ENCODE measurements at places on chromosomes 3 and 15.

DNA sequence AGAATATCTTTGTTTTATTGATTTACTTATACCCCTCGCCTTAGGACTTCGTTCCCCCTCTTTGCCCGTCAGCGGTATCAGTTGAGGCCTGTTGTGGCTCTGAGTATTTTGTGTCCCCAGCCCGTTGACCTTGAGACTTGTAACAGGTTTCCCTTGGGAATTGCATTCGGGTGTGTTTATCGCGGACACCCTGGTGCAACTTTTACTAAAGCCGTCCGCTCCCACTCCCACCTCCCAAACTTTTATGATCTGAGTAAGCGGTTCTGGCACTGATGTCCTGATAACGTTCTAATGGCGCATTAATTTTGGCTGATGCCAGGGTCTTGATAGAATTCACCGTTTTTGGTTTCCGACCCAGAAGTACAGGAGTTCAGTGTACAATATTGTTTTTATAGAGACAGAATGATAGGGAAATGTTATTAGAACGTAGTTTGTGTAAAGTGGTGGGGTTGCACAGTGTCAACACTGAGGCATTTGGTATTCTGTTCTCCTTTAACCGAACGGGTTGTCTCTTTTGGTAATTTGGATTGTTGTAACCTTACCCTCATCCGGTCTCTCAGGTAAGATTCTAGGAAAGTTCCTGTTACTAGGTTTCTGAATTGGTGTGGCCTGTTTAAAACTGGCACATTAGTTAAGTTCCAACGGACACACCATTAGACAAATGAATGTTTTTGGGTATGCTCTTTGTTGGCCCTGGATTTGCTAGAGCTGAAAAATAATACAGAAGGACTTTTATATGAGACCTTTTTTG is 47.8 kb downstream of the OIP5 start:
- no peak for DNase-seq

DNA sequence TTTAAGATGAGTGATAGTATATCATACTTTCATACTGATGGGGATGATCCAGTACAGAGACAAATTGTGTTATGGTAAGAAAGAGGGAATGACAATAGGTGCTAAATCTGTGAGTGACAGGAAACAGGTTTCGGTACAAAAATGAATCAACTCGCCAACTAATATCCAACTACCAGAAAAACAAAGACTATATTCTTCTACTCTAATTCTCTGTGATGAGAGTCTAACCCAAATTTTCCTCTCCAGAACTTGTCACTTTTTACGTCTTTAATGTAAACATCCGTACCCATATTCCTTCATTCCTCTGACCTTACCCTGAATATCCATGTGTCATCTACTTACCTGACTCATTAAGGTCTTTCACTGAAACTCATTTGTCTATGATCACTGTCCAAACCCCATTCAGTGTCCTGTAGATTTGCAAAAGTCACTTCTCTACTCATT is 39.6 kb downstream of the SCAPER start:
- no peak for DNase-seq

DNA sequence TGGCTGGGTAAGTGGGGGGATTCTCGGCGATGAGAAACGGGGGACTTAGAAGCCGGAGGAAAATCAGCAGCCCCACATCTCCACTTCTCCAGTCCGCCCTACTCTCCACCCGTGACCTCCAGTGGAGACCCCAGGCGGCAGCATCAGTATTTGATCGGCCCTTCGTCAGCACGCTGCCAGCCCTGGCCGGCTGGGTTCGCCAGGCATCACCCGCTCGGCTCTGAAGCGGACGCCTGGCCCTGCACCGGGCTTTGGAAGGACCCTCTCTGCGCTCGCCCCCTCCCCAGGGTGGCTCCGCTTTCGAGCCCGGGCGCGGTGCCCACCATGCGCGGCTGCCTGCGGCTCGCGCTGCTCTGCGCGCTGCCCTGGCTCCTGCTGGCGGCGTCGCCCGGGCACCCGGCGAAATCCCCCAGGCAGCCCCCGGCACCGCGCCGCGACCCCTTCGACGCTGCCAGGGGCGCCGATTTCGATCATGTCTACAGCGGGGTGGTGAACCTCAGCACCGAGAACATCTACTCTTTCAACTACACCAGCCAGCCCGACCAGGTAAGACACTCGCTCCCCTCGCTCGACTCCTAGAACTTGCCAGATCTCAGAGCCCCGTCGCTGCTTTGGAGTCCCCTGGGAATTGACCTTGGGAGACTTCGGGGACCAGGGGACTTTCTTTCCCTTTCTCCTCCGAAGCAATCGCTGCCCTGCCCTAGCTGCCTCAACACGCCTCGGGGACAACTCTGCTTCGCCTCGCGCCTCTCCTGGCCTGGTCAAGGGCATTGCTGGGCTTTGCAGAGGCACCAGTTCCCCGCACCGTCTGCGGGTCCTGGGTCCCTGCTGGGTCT is 561 bp downstream of the SIDT1 start:
- peak; percentile 31 for DNase-seq

DNA sequence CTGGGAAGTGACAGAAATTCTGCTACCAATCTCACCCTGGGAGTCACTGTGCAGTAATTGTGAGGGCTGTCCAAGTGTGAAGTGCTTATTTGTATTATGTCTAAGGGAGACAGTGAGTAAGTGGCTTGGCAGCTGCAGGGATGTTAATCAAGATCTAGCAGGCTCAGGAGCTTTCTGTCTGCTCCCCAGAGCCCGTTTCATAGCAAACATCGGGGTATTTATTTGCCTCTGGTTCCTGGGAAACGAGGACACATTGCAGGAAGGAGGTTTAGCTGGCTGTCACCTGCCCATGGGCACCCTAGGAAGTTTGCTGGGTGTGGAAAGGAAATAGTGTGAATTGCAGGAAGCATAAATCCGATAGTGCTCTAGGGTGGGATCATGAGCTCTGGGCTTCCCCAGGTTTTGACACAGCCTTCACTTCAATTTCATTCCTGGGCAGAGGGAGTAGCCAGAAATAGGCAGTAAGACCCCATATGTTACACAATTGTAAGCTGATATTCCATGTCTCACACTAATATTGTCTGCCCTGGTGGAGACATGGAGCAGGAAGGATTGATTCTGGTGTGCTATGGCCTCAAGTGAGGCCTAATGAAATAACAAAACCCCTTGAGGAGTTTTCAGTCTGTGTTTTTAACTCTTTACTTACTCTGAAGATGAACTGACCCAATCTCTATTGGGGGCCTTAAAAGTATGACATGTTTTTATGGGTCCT is 74.1 kb upstream of the MITF start:
- no peak for DNase-seq

GRCh38 chr15:81160312-81161159 is 26.5 kb downstream of the CFAP161 start:
- DNase-seq = no peak

DNA sequence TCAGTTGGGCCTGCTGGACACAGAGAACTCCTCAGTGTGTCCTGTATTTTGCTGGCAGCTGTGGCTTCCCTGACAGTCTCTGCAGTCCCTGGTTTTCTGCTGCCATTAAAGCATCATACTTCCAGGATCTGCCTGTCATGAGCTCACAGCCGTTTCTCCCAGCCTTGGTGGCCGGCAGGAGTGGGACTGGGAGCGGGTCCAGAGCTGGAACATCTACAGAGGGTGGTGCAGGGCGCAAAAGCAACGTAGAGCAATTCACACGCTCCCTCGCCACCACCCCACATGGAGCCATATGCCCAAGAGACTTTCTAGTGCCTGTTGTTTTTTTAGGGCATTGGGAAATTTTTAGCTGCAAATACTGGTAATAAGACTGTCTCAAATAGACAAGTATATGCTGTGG is 33.6 kb downstream of the ABTB1 start:
- DNase-seq = no peak

DNA sequence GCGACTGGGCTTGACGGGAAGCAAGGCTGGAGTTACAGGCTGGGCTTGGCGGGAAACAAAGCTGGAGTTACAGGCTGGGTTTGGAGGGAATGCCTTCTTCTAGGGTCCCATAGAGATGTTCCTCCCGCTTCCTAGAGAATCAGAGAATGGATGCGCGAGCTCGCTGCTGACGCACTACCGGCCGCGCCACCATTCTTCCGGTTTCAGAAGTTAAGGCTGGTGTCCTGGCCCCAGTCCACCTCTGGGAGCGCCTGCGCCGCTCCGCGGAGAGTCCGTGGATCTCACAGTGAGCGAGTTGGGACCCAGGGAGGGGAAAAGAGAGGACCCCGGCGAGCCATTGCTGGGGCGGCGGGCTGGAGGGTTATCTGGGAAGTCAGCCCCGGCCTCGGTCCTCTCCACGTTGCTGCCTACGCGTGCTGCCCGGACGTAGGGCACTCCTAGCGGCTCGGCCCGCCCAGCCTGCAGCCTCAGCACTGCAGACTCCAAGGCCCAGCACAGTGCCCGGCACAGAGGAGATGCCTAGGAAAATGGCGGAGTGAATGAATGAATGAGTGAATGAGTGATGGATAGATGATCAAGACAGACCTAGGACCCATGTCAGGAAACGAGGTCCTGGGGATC is at the start of gene ZNF502:
TSS of gene ZNF502 (plus strand) at position 206 of the 621 bp plus-strand sequence. CDS start 7,602 bp downstream, outside the sequence.
- peak; percentile 19 for DNase-seq

DNA sequence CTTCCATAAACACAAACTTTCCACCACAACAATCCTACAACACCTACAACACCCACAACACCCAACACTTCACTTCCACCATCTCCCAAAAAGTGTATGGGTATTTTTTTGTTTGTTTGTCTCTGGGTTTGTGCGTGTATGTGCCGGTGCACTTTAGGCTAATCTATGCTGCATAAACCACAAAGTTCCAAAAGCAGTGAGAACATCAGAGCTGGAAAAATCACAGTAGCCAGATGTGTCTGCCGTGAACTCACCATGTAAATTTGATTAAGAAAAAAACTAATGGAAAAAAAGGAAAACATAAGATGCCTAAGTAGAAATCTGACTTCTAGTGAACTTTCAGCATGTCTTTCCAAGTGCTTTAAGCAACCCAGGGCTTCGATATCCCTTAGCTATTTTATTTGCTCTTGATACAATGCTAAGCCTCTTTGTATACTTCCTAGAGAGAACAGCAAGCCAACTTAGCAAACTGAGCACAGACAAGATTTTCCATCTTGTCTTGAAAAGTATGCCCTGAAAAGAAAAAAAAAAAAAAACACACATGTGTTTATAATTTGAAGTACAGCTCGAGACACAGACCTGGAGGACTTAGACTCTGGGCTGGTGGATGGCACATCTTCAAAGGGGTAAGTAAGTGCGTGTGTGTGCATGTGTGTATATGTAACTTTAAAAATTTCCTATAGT is 91.4 kb downstream of the WWTR1 start:
- DNase-seq = no peak

DNA sequence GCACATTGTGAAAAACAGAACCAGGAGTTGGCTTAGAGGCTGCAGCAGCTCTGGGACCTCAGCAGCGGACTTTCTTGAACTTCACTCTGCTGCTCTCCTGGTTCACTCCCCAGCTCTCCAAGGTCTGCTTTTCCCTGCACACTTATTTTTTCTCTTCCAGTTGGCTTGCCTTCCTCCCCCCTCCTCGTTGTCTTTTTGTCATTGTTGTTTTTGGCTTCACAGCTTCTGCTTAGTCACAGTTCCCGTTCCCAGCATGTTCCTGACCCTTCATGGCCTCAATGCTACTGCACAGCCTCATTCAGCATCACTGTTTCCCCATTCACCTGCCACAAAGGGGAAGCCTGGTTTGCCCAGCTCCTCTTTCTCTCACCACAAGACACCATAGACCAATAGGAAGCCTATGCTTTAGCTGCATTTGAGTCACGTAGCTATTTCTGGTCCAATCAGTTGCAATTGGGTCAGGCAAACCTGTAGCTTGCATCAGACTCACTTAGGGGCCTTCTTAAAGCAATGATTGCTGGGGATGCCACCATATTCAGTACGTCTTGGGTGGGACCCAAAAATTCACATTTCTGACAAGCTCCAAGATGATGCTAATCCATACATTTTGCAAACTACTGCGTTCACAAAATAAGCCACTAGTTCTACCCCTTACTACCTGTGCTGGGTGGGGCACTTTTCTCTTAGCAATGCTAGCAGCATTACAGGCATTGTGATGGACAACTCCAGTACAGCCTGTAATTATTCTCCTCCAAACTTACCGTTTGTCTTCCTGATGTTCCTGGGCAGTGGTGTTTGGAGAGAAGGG is 7.8 kb upstream of the SUMF1 start:
- DNase-seq = no peak

DNA sequence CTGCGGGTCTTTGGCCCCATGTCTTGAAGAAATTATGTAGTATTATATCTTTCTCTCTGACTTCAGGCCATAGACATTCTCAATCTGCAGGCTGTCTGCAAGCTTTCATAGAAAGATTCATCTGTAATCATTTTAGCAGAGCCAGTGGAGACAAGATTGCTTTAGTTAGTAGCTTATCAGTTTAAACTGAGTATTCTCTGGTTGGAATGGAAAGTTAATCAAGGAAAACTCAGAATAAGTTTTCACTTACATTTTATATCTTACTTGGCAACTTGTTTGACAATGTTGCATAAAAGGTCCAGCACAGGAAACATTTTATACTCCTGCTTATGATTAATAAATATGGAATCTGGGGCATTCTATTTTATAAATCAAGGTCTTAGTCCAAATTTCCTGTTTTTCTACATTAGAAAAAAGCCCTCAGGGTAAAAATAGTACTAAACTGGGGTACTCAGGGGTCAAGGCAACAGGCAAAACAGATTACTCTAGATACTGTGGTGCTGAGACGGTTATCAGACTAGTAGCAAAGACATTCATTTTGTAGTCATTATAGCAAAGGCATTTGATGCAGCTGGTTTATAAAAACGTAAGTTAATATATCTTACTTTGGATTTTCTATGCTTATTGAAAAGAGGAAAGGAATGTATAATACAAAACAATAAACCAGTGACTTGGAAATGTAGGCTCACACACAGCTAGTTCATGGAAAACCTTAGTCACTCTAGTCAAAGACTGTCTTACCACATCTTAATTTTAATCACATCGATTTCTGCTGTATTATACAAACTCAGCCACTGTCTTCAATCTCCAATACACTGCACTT is 45.2 kb upstream of the FILIP1L start:
- no peak for DNase-seq

DNA sequence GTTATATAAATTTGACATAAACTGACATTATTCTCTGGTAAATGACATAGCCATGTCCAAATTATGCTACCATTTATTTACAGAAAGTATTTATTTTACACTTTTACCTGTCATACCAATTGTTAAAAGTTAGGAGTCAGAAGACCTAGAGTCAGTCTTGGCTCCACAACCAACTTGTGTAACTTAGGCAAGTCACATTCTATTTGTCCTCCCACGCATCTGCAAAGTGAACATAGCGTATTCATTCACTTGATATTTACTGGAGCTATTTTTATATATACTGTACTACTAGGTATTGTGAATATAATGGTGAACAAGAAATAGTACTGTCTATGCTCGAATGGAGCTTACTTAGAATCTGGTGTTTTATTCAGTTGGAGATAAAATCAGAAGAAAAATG is 78.7 kb downstream of the ZNF280D start:
- DNase-seq = no peak
